Activated T-cell treated with anti-CD3 and anti-CD28 coated beads, Interleukin-2, amount 50 U/mL, for 48 hours (primary cell): ENCODE measurements at places on chromosomes 11 and 22.

DNA sequence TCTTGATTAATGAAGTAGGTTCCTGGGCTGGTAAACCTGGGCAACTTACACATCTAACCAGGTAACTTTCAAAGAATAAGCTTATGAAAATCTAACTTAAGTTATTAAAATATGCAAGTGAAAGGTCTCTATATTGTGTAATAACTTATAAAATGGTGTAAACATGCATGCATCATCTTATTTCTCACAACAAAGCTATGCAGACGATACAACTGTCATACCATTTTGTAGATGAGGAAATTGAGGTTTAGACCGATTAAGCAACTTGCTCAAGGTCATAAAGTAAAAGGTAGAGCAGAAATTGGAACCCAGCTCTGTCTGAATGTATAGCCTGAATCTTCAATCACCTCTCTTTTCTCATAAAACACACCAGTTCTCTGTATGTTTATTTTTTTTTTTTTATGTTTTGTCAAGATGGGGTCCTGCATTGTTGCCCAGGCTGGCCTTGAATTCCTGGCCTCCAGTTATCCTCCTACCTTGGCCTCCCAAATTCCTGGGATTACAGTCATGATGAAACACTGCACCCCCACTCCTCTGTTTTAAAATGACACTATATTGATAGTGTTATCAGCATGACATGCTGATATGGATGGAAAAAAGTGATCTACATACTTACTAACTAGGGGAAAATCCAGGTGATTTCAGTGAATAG lies 109.6 kb downstream of the SGSM3 start:
- DNase-seq: no peak

DNA sequence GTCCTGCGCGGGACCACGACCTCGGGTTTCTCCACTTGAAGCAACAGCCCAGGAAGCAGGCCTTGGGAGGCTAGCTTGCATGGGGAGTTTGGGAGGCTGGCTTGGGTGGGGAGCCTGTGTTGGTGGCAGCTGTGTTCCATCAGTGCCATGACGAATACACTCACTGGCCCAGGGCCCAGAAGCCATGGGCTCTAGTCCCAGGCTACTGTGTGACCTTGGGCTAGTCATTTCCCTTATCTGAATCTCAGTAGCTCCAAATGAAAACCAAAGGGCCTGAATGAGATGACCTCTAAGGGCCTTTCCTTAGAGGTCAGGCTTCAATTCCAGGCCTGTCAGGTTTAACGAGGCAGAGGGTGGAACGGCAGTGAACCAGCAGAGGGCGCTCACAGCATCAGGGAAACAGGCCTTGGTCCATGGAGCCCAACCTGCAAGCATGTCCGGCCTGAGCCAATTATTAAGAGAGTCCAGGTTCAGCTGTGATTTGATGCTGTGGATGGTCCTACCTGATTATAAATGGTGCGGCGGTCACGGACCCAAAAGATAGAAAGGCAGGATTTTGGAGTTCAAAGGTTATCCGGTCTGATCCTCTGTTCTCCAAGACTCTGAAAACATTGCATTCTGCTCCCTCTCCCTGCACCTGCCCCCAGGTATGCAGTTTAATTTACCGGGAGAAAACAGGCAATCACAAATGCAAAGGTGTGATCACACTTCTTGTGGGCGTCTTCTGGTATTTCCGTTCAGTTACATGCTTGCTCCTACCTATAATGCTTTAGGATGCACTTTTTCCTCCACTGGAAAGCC lies 15.9 kb downstream of the PTPN5 start:
- DNase-seq: peak; percentile 85

DNA sequence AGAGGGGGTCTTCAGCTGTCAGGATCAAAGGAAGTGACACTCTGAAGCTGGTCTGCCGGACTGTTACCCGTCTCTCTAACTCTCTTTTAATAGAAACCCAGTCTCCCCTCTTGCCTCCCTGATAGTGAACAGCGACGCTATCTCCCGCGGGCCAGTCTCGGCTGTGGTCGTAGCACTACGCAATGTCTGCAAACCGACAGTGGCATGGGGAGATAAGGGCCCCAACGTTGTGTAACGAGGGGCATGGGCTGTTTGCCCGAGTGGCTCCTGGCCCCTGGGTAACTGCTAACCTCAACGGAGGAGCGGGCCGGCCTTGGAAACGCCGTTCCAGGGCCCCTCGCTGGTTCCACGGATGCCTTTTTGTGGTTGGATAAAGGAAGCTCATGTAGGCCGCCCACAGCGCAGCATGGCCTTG lies 23.3 kb downstream of the ZBTB16 start:
- no peak for DNase-seq

DNA sequence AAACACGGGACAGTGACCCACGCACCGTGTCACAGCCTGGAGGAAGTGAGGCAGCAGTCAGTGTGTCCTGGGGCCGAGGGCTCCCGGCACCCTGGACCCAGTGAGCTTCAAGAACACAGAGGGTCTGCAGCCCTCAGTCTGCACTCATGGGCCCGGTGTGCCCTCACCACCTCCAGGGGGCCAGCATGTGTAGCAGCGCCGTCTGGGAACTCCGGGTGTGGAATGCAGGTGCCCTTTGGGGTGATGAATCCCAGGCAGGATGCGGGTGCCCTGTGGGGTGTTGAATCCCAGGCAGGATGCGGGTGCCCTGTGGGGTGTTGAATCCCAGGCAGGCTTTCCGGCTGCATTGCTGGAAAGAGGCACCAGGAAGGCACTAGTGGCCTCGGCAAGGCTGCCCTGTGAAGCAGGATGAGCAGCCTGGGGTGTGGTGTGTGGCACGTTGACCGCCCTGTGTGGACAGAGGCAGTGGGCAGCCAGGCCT lies 1399.9 kb downstream of the BRD1 start:
- DNase-seq: no peak
